ENCODE measurements at places on chromosomes 11 and 22. TPM values are rescaled to one million over a fixed set of nuclear protein-coding genes. Genes with fewer than 3 reads are reported as not detected.

Gene SYT13
- 9.0 TPM for total RNA-seq

Gene TREH
- total RNA-seq: not detected

Gene LMNTD2
- 1.1 TPM for total RNA-seq

Gene OR4P4
- not detected for total RNA-seq

Gene TSPAN32
- total RNA-seq: 0.19 TPM

Gene E2F8
- 5.7 TPM for total RNA-seq

Gene POU2AF2
- not detected for total RNA-seq

Gene OR52A1
- not detected for total RNA-seq

DNA sequence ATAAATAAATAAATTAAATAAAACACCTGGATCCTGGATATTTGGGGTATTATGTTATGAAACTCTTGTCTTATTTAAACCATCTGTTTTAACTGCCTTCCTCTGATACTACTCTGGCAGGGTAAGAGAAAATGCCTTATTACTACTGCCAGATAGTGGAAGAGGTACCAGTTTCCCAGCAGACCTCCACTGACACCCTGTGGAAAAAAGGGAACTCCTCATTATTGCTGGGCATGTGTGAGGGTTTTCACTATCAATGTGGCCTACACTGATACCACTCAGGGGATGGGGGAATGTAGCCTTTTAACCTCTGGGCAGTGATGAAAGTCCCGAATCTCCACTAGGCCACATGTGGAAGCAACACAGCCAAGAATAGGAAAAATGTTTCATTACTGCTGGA lies 121.0 kb downstream of the LUZP2 start:
- DNase-seq: no peak

DNA sequence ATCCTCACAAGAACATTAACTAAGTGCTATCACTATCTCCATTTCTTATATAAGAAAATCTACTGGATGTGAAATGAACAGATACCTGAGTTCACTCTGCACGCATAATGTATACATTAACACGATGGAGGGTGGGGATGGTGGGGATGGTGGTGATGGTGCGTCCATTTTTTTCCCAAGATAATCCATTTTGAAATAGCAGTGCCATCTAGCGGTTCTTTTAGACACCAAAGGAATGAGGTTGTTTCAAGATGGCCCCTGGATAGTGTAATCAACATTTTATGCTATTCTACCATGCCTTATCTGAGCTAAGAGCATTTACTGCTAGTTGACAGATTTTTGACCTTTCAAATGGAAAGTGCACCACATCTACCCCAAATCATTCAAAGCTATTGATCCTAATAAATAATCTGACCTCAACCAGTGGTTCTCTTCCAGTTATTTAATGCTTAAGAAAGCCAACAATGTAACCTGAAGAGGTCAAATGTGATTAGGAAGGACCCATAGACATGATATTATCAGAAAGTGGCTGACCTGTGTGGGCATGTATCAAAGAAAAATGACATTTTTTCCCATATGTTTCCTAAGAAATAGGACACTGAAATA lies 714.7 kb upstream of the TENM4 start:
- DNase-seq: peak; percentile 65

- peak; percentile 84 for DNase-seq
These were observed at the start of gene TAGLN for GRCh38 chr11:117199053-117199915. Gene TAGLN, plus strand, starts transcription at chr11:117199370. Its CDS starts 3,644 bp downstream, at chr11:117203014.

GRCh38 chr22:19498866-19499190 lies 19.1 kb downstream of the CDC45 start:
- DNase-seq: no peak

DNA sequence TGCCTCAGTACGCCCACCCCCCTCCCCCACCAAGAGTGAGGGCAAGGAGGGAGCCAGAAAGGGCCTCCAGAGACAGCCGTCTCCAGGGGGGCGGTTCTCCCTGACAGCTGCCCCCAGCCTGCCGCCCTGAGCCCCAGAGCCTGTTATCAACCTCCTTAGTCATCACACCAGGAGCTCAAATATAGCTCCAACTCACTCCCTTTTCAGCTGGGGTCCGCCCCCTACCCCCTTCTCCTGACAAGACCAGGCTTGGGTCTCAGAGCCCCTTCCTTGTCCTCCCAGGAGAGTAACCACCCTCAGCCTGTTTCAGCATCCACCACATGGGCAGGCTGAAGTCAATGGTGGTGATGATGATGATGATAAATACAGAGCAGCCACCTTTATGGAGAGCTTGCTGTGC lies 2.5 kb upstream of the INPP5J start:
- DNase-seq: no peak

GRCh38 chr11:9982796-9983579 lies 311.0 kb downstream of the SBF2 start:
- DNase-seq: peak; percentile 32

- no peak for DNase-seq
These were observed 205.4 kb downstream of the FAM76B start for GRCh38 chr11:95584180-95584579.

- DNase-seq: no peak
These were observed 371.5 kb downstream of the RAB38 start for GRCh38 chr11:87803748-87804147.

DNA sequence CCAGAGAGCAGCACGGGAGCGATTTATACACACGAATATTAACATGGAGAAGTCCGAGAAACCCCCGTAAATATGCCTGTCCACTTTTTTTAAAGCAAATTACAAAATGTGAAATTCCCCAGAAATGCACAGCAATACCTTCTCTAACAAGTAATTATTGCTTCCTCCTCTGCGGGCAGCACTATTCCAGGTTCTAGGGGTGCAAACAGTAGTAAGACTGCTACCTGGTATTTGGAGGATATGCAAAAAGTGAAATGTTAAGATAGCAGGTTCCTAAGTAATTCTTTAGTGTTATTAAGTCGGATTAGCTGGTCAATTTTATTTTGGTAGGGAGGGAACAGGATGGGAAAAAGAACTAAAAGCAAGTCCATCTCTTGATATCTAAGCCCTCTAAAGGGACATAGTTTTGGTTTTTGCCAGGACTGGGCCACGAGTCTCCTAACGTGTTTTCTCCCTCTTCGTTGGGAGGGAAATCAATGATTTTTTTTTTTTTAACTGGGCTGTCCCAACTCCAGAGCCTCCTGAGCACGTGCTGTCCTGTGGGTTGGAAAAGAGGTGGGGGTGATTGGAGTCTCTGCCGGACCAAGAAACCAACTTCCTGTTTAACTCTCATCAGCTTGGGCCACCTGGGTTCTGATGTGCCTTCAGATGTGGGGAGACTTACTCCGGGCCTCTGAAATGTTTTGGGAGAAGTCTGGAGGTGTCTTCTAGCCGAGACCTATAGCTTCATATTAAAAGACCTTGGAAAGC lies 1.7 kb upstream of the XBP1 start:
- no peak for DNase-seq

DNA sequence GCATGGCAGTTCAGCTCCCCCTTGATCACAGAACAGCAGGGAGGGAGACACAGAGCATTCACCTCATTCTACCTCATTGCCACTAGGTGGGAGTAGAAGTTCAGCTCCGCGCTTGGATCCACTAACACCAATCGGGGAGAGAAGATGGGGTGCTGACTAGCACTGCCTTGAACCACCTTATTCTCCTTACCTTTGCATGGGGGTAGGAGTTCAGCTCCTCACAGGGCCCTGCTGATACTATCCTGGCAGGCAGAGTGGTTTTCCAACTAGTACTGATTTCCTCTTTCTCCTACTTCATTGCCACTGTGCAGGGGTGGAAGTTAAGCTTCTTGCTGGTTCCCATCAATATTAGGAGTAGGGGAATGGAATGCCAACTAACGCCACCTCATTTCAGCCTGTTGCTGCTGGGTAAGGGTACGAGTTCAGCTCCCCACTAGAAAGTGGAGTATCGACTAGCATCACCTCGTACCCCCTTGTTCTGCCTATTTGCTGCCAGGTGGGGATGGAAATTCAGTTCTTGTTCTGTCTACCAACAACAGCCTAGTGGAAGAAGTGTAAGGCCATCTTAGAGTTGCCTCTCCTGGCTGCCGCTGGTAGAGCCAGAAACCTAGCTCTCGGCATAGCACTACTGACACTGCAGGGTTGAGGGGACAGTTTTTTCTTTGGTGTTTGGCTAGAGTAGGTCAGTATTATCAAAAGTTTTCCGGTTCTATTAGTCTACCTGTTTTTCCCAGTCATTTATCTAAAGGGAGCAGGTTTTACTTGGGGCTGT lies 550.9 kb upstream of the CCDC90B start:
- DNase-seq: peak; percentile 75

- no peak for DNase-seq
These were observed 28.3 kb upstream of the PARVB start for GRCh38 chr22:43995798-43996169.

DNA sequence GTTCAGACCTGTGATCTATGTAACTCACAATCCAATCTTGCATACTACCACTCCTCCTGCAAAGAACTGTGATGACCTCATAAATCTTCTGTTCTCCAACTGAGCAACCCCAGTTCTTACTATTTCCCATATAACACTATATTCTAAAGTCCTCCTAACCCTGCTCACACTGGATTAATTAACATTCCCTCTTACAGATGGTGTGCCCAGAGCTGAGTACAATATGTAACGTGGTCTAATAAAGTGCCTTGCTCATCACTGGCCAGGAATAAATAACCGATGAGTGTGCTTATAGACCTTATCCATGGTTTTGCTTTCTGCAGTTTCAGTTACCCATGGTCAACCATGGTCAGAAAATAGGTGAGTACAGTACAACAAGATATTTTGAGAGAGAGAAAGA lies 28.6 kb downstream of the PRCP start:
- no peak for DNase-seq

Measured in neural progenitor cell (in vitro differentiated cells).